Muscle of leg (tissue), 16 donors: ENCODE measurements at places on chromosomes 3 and 15.

GRCh38 chr15:85568261-85568808 lies 187.9 kb downstream of the AKAP13 start:
- H3K4me3 ChIP-seq, result no peak overlapping the region
- H3K27ac ChIP-seq, result no peak overlapping the region
- no peaks in the 10 kb centered on the region for H3K36me3 ChIP-seq
- no peaks in the 10 kb centered on the region for H3K27me3 ChIP-seq
- DNase-seq, result no peak

DNA sequence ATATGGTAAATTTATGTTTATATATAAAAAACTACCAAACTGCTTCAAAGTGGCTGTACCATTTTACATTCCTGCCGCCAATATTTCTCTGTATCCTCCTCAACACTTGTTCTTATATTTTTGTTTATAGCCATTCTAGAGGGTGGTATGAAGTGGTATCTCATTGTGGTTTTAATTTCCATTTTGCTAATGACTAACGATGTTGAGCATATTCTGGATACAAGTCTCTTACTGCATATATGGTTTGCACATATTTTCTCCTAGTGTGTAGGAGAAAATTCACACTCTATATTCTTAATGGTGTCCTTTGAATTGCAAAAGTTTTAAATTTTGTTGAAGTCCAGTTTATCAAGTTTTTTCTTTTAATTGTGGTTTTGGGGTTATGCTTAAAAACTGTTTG lies 15.1 kb downstream of the NMD3 start:
- H3K36me3 ChIP-seq, result peaks cover 18% of the 10 kb centered on the region
- H3K4me1 ChIP-seq, result no peaks in the 10 kb centered on the region
- no peak overlapping the region for H3K27ac ChIP-seq
- H3K4me3 ChIP-seq, result no peak overlapping the region
- H3K27me3 ChIP-seq, result no peaks in the 10 kb centered on the region

DNA sequence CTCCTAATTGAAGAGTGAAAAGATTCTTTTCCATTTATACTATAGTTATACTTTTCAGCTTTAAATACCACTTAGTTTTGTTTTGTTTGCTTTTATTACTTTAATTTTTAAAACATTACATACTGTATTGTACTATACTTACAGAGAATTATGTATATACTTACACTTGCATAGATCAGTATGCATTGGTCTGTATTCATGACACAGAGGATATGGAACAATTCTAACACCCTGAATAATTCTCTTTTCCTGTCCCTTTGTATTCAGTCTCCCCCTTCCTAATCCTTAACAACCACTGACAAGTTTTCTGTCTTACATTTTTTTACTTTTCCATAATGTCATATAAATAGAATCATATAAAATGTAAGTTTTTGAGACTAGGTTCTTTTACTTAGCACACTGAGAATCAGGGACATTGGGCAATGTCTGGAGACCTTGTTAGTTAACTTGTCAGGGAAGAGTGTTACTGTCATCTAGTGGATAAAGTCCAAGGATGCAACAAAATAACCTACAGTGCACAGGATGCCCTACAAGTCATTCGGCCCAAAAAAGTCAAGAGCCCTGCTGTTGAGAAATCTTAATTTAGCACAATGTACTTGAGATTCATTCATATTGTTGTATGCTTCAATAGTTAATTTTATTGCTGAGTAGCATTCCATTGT lies 95.7 kb upstream of the MCTP2 start:
- H3K36me3 ChIP-seq, result no peaks in the 10 kb centered on the region
- DNase-seq, result peak; percentile 48
- H3K27me3 ChIP-seq, result no peaks in the 10 kb centered on the region
- no peak overlapping the region for H3K4me3 ChIP-seq
- H3K27ac ChIP-seq, result no peak overlapping the region

DNA sequence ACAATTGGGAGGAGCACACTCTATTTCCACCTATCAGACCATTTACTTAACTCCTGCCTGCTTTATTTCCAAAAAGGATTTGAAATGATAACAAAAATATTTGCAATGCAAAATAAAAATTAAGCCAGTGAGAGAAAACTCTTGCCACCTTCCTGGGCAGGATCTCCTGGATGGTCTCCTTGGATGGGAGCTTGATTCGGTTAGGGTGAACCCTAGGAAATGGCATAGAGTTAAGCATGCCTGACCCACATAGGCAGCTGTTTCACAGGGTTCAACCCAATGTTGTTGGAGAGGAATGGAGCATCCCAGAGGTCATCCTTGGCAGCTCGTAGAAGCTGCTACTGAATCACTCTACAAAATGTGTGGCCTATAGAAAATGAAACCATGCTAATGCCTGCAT lies 83.8 kb downstream of the TGFBR2 start:
- H3K27me3 ChIP-seq, result no peaks in the 10 kb centered on the region
- H3K4me1 ChIP-seq, result peaks cover 26% of the 10 kb centered on the region
- H3K27ac ChIP-seq, result no peak overlapping the region
- no peak overlapping the region for H3K4me3 ChIP-seq

- no peaks in the 10 kb centered on the region for H3K27me3 ChIP-seq
- peak; percentile 25 for DNase-seq
- H3K4me3 ChIP-seq, result no peak overlapping the region
- no peaks in the 10 kb centered on the region for H3K36me3 ChIP-seq
Observed at GRCh38 chr3:30775040-30775439, 119.4 kb downstream of the GADL1 start.

DNA sequence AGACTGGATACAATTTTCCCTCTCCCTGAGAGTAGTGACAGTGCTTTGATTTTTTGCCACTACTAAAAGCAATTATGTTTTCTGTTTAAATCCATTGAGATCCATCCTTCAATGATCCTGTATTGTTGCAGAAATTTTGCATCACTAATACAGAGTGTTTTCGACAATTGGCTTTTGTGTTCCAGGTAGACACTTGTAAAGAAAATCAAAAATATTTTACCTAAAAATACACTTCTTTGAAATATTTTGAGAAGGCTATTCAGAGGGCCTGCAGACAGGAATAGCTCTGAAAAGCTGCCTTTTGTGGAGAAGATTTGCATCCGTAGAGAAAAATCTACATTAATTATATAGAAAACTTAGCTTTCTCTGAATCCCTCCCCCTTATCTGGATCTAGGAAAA lies 66.8 kb upstream of the STRIT1 start:
- DNase-seq, result no peak
- no peaks in the 10 kb centered on the region for H3K36me3 ChIP-seq
- no peak overlapping the region for H3K4me3 ChIP-seq
- H3K4me1 ChIP-seq, result no peaks in the 10 kb centered on the region

DNA sequence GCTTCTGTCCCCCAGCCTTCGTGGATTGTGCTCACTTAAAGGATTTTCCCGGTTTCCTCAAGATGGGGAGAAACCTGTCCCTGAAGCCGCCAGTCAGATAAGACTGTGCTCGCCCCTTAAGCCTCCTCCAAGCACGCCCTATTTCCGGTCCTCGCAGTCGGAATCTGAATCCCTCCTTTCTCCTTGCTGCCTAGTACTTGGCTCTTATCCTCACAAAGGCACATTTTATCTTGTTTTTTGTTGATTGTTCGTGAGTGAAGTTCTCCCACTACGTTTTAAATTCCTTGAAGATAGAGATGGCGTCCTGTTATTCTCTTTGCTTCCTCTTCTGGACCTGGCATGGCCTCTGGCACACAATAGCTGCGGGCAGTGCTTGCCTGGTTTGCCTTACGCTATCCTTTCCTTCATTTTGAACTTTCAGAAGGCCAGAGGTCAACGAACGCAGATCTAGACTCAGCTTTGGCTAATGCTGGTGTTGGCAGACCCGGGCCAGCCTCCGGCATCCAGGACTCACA lies 1.7 kb downstream of the CLDN11 start:
- no peak overlapping the region for H3K27ac ChIP-seq
- H3K4me1 ChIP-seq, result peaks cover 18% of the 10 kb centered on the region
- H3K4me3 ChIP-seq, result peak overlapping the region; percentile 3
- H3K27me3 ChIP-seq, result peaks cover 34% of the 10 kb centered on the region
- H3K36me3 ChIP-seq, result no peaks in the 10 kb centered on the region

DNA sequence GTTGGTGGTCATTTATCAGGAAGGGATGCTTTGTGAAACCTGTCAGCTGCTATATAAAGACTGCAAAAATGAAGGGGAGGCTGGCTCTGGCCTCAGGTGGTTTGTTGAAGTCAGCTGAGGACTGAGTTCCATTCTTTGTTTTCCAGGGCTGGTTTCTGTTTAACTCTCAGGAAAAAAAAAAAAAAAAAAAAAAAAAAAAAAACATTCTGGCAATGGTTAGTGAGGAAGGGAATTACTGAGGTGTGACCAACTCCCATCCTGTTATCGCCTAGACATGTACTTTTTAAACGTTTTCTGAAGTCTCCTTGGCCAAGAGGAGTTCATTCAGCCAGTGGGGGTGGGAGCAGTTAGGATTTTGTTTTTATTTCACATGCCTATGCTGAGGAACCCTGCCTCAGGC lies 316.3 kb downstream of the OXSM start:
- H3K4me3 ChIP-seq, result no peak overlapping the region
- DNase-seq, result peak; percentile 67
- peaks cover 34% of the 10 kb centered on the region for H3K4me1 ChIP-seq
- peak overlapping the region; percentile 82 for H3K27ac ChIP-seq

GRCh38 chr3:42666577-42666998 lies 13.1 kb downstream of the ZBTB47 start:
- H3K27ac ChIP-seq, result peak overlapping the region; percentile 6
- no peaks in the 10 kb centered on the region for H3K27me3 ChIP-seq
- H3K36me3 ChIP-seq, result peaks cover 6% of the 10 kb centered on the region
- H3K4me1 ChIP-seq, result peaks cover 38% of the 10 kb centered on the region
- no peak for DNase-seq

DNA sequence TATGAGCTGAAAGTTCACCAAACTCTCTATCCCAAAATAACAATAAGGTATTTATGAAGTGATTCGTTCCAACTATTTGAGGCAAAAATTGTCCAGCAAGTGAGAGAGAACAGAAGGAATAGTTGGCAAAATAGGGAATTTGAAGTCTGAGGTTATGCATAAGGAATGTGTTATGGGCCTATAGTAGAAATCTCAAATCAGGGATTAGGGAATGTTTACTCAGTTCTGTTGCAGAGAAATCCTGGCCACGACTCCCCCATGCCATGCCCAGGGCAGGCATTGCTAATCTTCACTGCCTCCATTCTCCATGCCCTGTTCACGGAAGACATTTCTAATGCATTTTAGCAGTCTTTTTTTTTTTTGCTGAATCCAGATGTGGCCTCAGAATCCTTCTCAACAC lies 58.6 kb downstream of the FLNB start:
- H3K4me1 ChIP-seq, result peaks cover 58% of the 10 kb centered on the region
- H3K27me3 ChIP-seq, result no peaks in the 10 kb centered on the region
- peak overlapping the region; percentile 69 for H3K27ac ChIP-seq
- H3K4me3 ChIP-seq, result no peak overlapping the region
- H3K36me3 ChIP-seq, result no peaks in the 10 kb centered on the region

DNA sequence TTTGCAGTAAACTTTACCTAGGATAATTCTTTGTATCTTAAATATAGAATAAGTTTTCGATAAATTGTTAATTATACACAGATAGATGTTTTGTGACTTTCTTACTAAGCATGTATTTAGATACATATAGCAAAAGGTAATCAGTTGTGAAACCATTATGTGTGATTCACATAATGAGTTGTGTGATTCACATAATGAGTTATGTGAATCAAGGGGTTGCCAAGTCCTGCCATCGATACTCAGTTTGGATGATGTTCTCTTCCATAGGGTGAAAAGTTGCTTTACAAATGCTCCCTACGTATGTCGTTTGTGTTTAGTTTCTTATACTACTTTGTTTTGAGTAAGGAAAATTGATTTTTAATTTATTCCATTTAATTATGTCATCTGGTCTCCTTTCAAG lies 682.1 kb downstream of the MECOM start:
- H3K36me3 ChIP-seq, result no peaks in the 10 kb centered on the region
- H3K27ac ChIP-seq, result no peak overlapping the region
- no peak for DNase-seq

DNA sequence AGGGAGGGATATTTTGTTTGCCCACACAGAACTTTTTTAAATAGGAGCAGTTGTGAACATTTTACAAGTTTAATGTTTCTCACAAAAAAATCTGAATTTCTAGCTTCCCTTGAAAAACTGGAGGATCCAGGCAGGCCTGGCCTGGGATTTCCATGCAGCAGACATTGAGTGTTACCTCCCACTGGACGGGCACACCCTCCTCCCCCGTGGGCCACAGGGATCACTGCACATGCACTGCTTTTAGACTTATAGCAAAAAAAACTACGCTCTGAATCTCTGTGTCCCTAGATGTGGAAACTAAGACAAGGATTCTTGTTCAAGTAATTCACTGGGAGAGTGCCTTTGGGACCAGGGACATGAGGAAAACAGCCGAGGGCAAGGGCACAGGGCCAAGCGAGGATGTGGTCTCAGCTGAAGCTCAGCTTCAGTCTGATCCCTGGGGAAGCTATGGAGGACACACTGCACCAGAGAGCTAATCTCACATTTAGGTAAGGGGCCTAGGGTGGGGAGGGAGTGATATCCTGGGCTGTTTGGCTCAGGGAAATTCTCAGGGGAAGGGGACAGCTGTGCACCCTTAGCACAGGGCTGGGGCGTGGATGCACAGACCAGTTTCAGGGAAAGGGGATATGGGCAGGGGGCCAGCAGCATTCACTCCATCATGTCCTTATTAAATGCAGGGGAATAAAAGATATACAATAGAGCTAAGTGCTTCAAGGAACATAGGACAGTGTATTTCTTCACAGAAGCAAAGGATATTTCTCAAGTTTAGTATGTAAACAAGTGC lies 46.0 kb downstream of the FSIP1 start:
- peak; percentile 78 for DNase-seq
- no peaks in the 10 kb centered on the region for H3K27me3 ChIP-seq
- no peaks in the 10 kb centered on the region for H3K36me3 ChIP-seq
- peaks cover 5% of the 10 kb centered on the region for H3K4me1 ChIP-seq

GRCh38 chr3:186964616-186965015 lies 34.3 kb downstream of the ST6GAL1 start:
- no peaks in the 10 kb centered on the region for H3K36me3 ChIP-seq
- no peak for DNase-seq
- no peak overlapping the region for H3K4me3 ChIP-seq
- H3K4me1 ChIP-seq, result peaks cover 25% of the 10 kb centered on the region
- H3K27me3 ChIP-seq, result no peaks in the 10 kb centered on the region
- H3K27ac ChIP-seq, result peak overlapping the region; percentile 44

GRCh38 chr15:88391006-88391405 lies 76.2 kb downstream of the MRPL46 start:
- no peak overlapping the region for H3K27ac ChIP-seq
- H3K4me1 ChIP-seq, result no peaks in the 10 kb centered on the region
- no peaks in the 10 kb centered on the region for H3K36me3 ChIP-seq
- no peak overlapping the region for H3K4me3 ChIP-seq
- H3K27me3 ChIP-seq, result peaks cover 2% of the 10 kb centered on the region

DNA sequence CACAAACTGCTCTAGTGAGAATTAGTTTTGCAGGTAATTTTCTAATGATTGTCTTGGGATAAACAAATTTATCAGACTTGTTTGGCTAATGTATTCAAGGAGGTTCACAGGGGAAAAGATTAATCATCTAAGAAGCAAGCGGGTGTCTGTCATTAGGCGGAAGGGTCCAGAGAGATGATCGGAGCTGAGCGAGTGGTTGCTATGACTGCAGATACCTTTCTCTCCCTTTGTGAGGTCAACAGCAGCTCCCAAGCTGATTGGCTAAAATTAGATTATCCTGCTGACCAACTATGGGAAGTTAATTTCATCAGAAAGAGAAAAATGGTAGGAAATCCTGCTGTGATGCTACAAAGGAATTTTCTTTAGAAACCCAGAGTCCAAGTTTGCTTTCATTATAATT lies 276.0 kb downstream of the SOX2 start:
- H3K4me3 ChIP-seq, result no peak overlapping the region
- H3K27ac ChIP-seq, result no peak overlapping the region
- H3K4me1 ChIP-seq, result no peaks in the 10 kb centered on the region
- H3K36me3 ChIP-seq, result no peaks in the 10 kb centered on the region

GRCh38 chr3:142597906-142598305 lies 1.7 kb downstream of the PLS1 start:
- H3K27ac ChIP-seq, result no peak overlapping the region
- no peaks in the 10 kb centered on the region for H3K36me3 ChIP-seq
- DNase-seq, result no peak
- H3K27me3 ChIP-seq, result peaks cover 18% of the 10 kb centered on the region
- H3K4me3 ChIP-seq, result no peak overlapping the region
- H3K4me1 ChIP-seq, result peaks cover 14% of the 10 kb centered on the region
